Stimulated activated CD4-positive, alpha-beta T cell treated with anti-CD3 and anti-CD28 coated beads, TNF-alpha, amount 100 ng/mL, for 24 hours (primary cell): ENCODE measurements at places on chromosomes 11 and 22.

DNA sequence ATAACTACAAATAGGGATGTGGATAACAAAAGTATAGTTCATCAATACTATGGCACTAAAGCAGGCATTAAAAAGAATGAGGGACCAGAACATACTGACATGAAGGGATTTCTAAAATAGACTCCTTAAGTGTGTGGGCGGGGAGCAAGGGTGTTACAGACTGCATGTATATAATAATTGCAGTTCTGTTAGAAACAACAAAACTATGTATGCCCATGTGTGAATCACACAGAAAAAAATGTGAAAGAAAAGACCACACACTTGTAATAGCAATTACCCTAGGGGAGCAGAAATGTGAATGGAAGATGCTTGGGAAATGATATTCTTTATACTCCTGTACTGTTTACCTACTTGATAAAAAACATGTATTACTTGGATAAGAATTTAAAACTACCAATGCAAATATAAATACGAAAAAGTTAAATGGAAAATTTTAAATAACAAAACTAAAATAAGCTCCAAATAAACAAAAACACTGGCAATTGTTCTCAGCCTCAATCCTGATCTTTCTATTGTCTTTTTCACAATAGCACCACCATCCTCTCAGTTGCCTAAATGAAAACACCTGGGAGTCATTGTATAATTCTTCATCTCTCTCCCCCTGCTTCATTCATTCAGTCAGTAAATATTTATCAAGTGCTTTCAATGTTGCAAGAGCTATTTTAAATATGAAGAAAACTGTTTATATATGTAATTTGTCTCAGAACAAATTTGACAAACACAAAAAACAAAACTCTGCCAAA, 129.8 kb downstream of the FCHSD2 start:
- DNase-seq, result no peak

- no peak for DNase-seq
These were observed 475.1 kb downstream of the BRD1 start for GRCh38 chr22:49352361-49353169.

GRCh38 chr11:23078289-23078971, 218.2 kb upstream of the CCDC179 start:
- no peak for DNase-seq

GRCh38 chr22:28329186-28330073, 350.2 kb downstream of the TTC28 start:
- DNase-seq, result no peak

- no peak for DNase-seq
These were observed 90.9 kb downstream of the PDHX start for GRCh38 chr11:35007277-35007676.

GRCh38 chr11:61769169-61769920, 16.9 kb downstream of the MYRF start:
- no peak for DNase-seq

DNA sequence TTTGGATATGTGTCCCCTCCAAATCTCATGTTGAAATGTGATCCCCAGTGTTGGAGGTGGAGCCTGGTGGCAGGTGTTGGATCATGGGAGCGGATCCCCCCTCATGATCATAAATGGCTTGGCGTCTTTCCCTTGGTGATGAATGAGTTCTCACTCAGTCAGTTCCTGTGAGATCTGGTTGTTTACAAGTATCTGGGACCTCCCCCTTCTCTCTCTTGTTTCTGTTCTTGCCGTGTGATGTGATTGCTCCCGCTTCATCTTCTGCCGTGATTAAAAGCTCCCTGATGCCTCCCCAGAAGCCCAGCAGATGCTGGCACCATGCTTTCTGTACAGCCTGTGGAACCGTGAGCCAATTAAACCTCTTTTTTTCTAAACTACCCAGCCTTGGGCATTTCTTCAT, 102.2 kb downstream of the SEZ6L start:
- no peak for DNase-seq

GRCh38 chr11:9874466-9874865, 210.6 kb downstream of the SWAP70 start:
- no peak for DNase-seq
